ENCODE measurements at places on chromosomes 11 and 22.

DNA sequence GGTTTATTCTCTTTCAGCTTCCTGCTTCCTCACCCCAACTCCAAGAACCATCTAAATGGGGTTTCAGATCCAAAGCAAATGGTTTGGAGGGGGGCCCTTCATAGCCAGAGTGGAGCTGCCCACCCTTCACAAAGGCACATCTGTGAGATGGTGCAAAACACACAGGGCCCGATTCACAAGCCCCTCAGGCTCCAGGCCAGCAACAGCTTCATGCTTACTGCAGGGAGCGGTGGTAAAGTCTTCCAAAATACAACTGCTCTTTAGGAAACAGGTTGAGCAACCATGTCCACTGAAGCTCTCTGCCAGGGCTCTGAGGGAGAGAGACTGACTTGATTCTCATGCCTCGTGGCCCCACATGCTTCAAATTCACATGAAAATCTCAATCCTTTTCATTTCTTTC, 213.0 kb upstream of the NARS2 start:
- DNase-seq: no peak

DNA sequence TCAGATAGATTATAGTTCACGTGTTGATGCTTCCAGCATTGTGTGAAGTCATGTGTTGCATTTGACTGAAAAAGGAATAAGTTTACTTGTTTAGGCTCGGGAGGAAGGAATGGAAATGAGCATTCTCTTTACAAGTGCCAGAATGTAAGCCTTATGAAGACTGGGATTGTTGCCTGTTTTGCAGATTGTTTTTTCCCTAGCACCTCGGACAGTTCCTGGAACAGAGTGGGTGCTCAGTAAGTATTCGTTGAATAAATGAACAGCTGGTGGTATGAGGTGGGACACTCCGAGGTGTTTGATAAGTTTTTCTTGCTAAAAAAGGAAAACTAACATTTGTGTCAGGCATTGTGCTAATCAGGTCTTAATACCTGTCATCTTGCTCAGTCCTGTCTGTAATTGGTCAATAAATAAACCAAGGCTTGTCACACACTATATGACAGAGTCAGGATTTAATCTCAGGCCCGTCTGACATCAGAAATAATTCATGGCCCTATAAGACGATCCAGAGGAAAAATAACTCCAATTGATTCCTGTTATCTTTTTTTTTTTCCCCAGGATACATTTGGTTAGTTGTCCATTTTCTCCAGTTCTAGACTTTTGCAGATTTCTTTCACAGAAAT, 304.7 kb downstream of the NELL1 start:
- DNase-seq: no peak

GRCh38 chr11:4886186-4886585, 4.5 kb downstream of the OR51T1 start:
- no peak for DNase-seq

DNA sequence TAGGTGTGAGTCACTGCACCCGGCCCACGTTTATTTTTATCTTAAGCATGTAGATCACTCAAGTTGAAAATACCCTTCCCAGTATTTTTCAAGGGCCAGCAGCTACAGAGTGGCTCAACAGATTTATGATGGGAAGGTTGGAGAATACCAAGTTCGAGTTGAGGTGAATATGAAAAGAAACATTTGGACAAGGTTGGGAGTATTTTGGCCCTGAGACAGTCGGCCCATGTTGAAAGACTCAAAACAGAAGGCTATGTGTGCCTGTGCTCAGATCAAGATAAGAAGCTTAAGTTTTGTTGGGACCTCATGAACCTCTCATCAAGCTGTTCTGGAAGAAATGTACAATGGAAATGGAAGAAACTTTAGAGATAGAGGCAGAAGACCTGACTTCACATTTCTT, 199.1 kb downstream of the DBX1 start:
- no peak for DNase-seq

GRCh38 chr11:71179877-71180605, 72.3 kb downstream of the SHANK2 start:
- peak; percentile 74 for DNase-seq

DNA sequence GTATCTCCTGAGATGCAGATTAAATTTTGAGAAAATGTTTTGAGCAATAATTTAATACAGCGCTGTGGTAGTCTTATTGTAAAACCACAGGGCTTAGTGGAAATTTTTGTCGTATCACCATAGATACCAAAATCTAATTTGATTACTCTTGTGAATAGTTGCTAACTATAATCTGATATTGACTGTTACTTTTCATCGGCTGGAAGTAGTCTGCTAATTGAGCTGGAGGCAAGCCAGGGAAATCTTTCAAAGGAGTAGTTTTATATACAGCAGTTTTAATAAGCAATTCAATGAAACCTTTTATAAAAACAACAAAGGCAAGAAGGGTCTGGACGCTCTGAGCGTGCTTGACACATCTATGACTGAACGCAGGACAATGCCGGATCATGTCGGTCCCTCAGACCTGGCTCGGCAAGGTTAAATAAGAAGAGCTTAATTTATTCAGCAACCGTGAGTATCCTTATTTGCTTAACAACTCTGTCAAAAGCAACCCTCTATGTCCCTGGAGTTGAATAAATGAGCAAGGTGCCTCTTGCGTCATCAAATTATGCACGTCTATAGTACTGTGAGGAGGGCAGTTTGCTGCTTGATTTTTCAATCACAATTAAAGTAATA, 121.2 kb downstream of the NCAM1 start:
- no peak for DNase-seq
